Activated naive CD4-positive, alpha-beta T cell treated with Interleukin-2 at 50 U/mL for 16 hours (primary cell): ENCODE measurements at places on chromosomes 6 and 20.

DNA sequence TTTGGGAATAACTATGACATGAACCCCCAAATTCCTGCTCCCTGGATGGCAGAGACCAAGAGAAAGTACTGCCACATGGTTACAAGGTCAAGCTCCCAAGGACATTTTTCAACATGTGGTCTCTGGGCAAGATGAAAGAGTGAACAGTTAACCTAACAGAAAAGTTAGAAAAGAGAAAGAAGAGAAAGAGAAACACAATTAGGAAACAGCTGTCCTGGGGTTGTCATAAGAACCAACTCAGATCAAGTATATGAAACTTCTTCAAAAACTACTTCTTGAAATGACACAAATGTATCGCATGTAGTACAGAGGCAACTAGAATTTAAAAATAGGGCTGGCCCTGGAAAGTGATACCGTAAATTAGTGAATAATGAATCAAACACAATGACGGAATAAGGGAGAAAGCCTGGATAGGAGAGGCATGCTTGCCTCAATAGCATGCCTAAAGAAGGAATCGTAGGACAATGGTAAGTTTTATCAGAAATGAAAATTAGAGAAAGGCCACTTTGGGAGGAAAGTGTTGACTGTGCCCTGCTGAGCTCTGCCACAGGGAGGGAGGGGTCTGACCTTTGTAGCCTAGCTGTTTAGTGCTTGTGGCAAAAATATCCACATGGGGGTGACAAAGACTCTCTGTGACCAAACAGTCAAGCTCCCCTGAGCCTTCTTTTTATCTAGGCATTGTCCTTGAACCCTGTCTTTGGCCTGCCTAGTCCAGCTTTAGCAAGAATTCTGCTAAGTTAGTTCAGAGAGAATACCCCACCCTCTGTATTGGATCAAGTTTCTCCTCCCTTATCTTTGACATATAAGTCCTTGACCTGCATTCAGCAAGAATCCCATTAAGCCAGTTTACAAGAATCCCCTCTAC, 4.3 kb upstream of the DCBLD1 start:
- DNase-seq = no peak

- no peak for DNase-seq
These were observed 4.5 kb upstream of the BRD2 start for GRCh38 chr6:32963866-32964265.

GRCh38 chr20:1509237-1509636, 18.0 kb upstream of the SIRPB2 start:
- peak; percentile 22 for DNase-seq

GRCh38 chr6:128598571-128598970, 78.2 kb upstream of the PTPRK start:
- no peak for DNase-seq

DNA sequence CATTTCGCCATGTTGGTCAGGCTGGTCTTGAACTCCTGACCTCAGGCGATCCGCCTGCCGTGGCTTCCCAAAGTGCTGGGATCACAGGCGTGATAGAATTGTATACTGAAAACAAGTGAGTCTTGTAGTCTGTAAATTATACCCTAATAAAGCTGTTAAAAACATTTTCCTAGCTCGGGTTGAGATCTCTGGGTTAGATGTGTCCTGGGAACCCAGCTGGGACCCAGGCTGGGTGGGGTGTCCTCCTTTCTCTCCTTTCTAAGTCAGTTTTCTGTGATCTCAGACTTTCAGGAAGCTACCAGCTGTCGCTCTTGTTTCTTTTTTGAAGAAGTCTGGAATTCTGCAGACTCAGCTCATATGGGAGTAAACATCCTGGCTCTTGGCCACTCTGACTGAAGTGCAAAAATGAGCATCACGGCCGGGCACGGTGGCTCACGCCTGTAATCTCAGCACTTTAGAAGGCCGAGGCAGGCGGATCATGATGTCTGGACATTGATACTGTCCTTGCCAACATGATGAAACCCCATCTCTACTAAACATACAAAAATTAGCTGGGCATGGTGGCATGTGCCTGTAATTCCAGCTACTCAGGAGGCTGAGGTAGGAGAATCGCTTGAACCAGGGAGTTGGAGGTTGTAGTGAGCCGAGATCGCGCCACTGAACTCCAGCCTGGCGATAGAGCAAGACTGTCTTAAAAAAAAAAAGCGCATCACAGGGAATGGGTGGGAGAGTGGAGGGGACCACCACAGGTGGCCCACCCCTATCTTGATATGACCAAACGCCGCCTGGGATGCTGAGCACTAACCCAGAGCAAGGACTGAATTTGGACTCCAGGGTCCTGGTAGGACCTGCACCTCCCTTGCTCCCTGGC, 9.9 kb upstream of the PCIF1 start:
- DNase-seq = no peak

DNA sequence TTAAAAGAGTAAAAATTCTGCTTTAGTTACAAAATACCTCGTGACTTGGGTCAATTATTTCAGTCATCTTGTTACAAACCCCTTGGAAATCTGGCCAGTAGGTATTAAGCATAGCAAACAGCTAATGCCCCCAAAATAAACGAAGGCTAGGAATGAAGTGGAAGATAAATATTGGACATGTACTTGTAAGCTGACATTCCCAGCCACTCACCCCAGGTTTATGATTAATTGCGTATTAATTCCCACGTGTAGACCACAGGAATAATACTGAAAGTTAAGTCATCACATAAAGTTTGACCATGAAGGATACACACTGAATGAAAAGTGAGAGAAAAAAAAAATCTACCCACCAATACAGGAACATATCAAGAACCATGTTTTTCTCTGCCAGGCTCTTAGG, 936.5 kb upstream of the ADGRB3 start:
- DNase-seq = no peak

DNA sequence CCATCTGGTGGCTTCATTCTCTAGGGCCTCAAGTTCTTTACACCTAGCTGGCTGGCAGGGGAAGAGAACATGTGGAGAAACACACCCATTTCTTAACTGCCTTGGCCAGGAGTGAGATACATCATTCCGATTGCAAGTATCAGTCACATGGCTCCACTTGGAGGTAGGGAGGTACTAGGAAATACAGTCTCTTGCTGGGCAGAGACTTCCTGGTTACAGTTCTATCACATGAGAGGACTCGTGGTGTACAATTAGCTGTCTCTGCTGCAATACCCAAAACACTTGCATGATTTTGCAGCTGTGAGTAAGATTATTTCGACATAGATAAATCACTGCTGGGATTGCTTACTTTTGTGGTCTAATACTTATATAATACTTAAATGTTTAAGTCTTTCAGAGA, 51.1 kb downstream of the GTF2H5 start:
- DNase-seq = no peak

- DNase-seq = peak; percentile 27
These were observed 52.5 kb downstream of the RBL1 start for GRCh38 chr20:37042986-37043972.

DNA sequence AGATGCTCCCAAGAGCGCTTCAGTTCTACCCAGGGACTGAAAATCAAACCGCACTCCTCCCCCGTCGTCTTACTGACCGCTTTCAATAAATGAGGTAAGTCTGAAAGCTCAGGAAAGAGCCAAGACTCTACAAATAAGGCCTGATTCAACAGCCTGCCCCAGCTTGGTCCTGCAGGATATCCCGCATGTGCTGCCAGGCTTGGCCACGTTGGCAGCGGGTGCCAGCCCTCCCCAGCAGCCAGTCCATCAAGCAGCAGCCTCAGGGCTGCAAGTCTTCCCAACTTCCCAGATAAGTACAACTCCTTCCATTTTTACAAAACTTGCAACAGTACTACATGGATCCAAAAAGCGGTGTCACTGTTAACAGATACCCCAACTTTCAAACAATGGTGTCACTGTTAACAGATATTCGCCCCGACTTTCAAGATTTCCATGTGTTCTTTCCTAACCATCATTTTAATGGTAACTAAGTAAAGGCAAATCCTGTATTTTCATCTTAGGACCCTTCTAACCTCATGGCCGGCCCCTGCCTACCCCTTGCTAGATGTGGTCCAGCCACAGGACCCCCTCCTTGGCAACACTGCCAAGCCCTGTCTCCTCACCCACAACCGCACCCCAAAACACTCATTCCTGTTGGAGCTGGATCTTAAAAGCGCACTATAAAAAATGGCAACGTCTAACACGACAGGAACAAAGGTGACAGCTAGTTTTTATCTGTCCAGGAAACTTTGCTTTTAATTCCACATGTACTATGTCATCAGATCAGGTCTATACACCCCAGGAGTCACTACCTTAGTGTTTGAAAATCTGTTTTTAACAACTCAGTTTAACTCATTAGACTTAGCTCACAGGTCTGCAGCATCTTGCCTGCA, 28.0 kb downstream of the DIDO1 start:
- DNase-seq = no peak

DNA sequence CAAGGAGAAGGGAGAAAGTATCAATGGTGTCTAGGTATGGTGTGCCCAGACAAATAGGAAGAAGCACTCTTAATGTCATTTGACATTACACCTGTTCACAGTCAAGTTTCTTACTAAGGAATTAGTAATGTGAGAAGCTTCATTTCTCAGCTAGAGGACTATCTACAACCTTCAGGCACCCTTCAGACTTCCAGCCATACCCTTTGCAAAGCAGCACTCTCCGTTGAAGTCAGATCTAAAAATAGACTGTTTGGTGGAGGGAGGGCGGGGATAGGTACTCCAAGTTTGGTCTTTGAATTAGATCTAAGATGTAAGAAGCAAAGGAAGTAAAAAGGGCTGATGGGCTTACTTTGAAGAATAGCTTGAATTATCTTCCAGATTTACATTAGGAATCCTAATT, 311.1 kb downstream of the SLC35F1 start:
- DNase-seq = no peak

DNA sequence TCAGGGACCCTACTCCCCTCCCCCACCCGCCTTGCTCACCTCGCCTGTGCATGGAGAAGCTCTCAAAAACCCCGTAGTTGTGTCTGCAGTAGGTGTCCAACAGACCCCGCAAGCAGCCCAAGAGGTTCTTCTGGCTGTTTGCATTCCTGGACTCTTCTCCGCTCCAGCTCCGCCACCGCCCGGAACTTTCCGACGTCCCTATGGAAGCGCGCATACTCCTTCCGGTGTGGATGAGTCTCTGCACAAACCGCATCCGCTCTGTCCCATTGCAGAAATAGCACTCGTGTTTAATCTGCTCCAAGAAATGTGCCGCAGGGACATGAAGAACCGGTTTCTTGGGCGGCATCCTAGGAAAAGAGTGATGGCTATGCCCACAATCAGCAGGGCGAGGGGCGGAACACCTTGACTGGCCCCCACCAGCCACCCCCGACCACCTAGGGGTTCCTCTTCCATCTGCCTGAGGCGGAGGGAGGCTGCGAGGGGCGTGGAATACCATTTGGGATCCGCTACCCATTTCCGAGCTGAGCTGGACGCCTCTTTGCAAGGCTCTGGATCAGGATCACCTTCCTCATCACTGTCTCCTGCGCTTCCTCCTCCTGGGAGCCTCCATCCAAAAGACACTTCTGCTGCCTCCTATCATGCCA, 20.2 kb downstream of the HLA-DRA start:
- DNase-seq = no peak

DNA sequence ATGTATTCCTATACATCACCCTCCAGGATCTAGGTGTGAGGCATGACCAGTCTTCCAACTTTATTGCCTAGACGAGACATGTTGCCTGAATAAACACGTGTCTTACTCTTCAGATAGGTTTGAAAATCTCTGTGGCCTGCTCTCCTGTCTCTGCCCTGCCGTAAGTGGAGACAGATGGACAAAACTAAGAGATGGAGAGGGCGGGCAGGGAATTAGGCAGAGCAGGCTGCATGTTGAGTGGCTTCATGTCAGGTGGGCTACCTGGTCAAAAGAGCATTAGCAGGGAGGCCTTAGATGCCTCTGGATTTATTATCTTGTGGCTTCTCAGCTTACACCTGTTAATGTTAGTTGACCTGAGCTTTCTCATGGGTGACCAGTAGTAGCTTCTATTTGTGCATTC, 59.0 kb upstream of the TULP4 start:
- DNase-seq = no peak

DNA sequence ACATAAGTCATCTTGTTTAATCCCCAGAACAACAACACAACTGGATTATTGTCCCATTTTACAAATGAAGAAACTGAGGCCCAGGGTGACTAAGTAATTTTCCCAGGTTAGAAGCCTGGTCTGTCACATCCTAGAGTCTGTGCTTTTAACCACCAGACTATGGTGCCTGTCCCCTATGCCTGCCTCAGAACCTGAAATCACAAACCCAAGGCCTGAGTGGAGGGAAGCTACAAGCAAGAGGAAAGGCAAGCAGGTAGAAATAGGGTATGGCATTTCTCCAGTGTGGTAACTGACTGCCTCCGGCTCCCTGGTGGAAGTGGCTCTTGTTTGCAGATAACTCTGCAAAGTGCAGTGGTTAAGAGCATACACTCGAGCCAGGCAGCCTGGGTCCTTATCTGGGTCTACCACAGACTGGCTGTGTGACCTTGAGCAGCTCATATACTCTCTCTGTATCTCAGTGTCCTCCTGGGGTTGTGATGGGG, 2.5 kb downstream of the TMEM63B start:
- no peak for DNase-seq

- DNase-seq = peak; percentile 82
These were observed 584 bp downstream of the LYRM4 start for GRCh38 chr6:5260111-5260620.

GRCh38 chr6:168546730-168547129, 105.7 kb downstream of the SMOC2 start:
- DNase-seq = no peak

DNA sequence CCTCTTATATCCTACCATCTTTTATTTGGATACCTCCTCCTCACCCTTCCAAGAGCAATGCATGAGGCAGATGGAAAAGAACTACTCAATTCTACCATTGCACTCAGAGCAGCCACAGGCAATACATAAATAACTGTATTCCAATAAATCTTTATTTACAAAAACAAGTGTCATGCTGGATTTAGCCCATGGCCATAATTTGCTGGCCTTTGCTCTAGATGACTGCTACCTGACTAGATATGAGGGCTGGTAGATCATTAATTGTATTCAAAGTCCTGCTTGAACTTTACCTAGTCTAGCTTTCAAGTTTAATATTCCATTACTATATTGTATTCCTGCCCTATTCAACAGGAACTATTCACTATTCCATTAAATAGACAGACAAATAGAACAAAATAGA, 37.1 kb downstream of the AFG1L start:
- no peak for DNase-seq

DNA sequence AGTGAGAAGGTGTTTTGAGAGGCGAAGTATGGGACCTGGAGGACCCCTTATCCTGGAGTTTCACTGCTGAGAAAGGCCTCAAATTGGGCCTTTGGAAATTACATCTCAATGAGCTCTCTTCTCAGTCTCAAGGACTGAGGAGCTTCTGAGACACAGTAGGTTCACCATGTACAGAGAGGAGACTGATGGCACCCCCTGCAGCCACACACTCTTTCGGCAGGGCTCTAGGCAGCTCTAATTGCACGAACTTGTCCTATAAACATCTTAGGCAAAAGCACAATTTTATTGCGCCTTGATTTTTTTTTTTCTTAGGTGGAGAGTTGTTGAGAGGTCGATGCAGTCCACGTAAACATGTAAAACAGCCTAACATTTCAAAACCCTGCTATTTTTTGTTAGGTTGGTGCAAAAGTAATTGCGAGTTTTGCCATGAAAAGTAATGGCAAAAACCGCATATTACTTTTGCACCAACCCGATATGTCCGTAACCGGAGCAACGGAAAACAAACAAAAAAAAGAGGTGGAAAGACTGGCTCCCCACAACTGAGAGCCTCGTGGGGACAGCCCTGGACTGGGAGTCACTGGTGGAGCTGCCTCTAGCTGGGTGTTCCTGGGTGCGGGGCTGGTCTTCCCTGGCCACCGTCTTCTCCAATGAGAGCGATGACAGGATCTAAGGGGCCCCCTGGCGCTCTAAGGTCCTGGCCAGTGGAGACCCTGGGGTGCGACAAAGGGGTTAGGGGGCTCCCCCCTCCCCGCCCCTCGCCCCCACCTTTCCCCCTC, 84.0 kb upstream of the EYA2 start:
- DNase-seq = no peak

- peak; percentile 5 for DNase-seq
These were observed 223.2 kb upstream of the ECI2 start for GRCh38 chr6:4358414-4359107.
